ENCODE measurements at places on chromosomes 1 and 21. TPM values are rescaled to one million over a fixed set of nuclear protein-coding genes. Genes with fewer than 3 reads are reported as not detected.

DNA sequence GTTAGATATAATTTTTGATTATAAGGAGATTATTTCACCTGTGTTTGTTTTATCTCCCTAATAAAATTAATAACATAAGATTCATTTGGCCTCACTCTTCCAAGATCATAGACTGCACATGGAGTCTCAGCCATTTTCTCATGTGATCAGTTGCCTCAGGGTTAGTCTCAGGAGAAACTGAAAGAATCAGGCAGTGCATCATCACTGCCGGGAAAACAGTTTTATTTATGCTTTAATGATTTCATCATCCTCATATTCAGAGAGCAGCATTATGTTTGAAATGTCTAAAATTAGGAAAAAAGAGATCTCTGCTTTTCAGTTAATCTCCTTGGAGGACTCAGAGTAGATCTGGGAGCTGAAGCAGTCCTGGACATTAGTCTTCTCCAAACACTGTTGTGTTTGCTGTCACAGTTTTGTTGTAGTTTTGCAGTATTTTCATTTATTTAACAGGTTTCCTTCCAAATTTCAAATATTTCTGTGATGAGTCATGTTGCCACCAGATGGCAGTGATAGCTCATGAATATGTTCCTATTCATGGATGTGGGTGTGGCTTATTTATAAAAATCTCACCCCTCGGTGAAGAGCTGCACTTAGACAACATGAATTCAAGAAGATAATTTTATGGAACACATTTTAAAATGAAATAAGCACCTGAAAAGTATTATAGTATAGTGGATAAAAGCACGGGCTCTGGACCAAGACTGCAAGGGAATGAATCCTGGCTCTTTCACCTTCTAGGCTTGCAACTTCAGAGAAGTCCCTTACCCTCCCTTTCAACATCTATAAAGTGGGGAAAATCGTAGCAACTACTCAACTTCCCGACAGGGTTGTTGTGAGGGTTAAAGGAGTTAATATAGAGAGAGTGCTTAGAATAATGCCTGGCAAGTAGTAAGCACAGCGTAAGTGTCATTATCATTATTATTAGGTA is 31.2 kb downstream of the CHD1L start:
- no peak overlapping the region for H3K4me3 ChIP-seq
- peaks cover 60% of the 10 kb centered on the region for H3K36me3 ChIP-seq
- no peaks in the 10 kb centered on the region for H3K27me3 ChIP-seq

The UBR4 gene
- total RNA-seq: 246 TPM

The CNN3 gene
- total RNA-seq: 63.7 TPM

DNA sequence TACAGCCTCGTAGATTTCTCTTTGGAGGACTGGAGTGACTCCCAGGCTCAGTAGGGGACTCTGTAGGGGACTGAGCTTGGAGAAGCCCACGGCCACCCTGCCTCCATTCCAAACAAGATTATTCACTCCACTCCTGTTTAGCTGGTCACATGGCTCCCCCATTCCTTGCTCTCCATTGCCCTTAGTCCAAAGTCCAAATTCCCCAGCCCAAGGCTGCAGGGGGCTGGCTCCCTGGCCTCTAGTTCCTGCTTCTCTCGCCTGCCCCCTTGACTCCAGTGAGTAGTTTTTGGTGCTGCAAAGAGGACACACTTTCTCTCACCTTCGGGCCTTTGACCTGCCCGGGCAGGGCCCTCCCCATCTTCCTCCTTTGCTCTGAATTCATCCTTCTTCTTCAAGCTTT is 403.3 kb downstream of the KIF26B start:
- no peak overlapping the region for H3K27ac ChIP-seq
- no peaks in the 10 kb centered on the region for H3K36me3 ChIP-seq
- no peaks in the 10 kb centered on the region for H3K4me1 ChIP-seq
- H3K27me3 ChIP-seq: no peaks in the 10 kb centered on the region
- DNase-seq: no peak

GRCh38 chr1:215554865-215555264 is 12.2 kb upstream of the KCTD3 start:
- H3K4me3 ChIP-seq: no peak overlapping the region
- H3K27me3 ChIP-seq: no peaks in the 10 kb centered on the region

The OLIG2 gene
- not detected for total RNA-seq

GRCh38 chr1:172425339-172425738 is 4.9 kb downstream of the C1orf105 start:
- H3K36me3 ChIP-seq: no peaks in the 10 kb centered on the region
- H3K4me3 ChIP-seq: no peak overlapping the region
- H3K27ac ChIP-seq: no peak overlapping the region
- no peaks in the 10 kb centered on the region for H3K27me3 ChIP-seq
- DNase-seq: no peak
- H3K4me1 ChIP-seq: peaks cover 7% of the 10 kb centered on the region

- H3K27ac ChIP-seq: no peak overlapping the region
- H3K4me3 ChIP-seq: no peak overlapping the region
- H3K36me3 ChIP-seq: no peaks in the 10 kb centered on the region
- no peaks in the 10 kb centered on the region for H3K27me3 ChIP-seq
These were observed 57.5 kb downstream of the TENT5C start for GRCh38 chr1:117663156-117663902.

DNA sequence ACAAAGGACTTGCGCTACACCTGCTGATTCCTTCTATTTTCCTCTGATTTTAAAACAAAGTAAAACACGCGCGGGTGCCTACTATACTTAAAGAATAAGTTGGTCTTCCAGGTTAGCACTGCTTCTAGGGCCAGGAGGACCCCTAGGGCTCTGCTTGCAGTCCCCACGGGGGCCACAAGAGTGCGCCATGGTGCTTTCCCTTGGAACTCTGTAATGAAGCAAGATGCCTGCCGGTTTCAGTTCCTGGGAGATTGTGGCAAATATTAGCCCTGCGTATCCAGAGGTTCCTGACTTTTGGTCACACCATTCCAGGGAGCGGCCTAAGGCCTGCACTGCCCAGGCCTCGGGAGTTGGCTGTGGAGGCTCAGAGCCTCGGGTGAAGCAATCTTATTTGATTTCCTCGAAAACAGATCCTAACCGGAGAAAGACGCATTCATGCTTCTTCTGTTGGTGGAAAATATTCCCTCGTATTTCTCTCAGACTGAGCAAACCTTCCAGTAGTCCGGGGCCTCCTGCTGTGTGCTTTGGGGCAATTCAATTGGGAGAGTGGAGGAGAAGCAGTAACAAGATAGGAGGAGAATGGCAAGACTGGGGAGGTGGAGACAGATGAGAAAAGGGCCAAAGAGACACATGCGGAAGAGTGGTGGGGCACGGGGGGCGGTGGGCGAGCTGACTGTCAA is 25.3 kb downstream of the ADAM30 start:
- H3K27me3 ChIP-seq: peaks cover 3% of the 10 kb centered on the region
- peak; percentile 90 for DNase-seq
- no peak overlapping the region for H3K4me3 ChIP-seq
- no peaks in the 10 kb centered on the region for H3K36me3 ChIP-seq

DNA sequence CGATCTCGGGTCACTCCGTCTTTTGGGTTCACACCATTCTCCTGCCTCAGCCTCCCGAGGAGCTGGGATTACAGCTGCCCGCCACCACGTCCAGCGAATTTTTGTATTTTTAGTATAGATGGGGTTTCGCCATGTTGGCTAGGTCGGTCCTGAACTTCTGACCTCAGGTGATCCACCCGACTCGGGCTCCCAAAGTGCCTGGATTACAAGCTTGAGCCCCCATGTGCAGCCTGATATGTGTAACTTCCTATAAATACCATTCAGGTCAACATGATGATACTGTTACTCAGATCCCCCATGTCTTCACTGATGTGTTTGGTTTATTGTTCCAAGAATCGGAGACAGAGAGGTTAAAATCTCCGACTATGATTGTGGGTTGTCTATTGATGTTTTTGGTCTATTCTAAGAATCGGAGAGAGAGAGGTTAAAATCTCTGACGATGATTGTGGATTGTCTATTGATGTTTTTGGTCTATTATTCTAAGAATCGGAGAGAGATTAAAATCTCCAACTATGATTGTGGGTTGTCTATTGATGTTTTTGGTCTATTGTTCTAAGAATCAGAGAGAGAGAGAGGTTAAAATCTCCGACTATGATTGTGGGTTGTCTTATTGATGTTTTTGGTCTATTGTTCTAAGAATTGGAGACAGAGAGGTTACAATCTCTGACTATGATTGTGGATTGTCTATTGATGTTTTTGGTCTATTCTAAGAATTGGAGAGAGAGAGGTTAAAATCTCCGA is 17.0 kb downstream of the C1orf159 start:
- H3K27me3 ChIP-seq: no peaks in the 10 kb centered on the region
- no peak overlapping the region for H3K4me3 ChIP-seq
- H3K27ac ChIP-seq: no peak overlapping the region
- H3K4me1 ChIP-seq: no peaks in the 10 kb centered on the region
- no peak for DNase-seq

- H3K36me3 ChIP-seq: no peaks in the 10 kb centered on the region
- peaks cover 20% of the 10 kb centered on the region for H3K4me1 ChIP-seq
- H3K4me3 ChIP-seq: peak within 1 kb of the TSS; percentile 16
- no peak for DNase-seq
These were observed at the start of gene VCAM1 for GRCh38 chr1:100719490-100719889. VCAM1 (plus strand) TSS chr1:100719742; CDS start chr1:100719861, 119 bp downstream.

DNA sequence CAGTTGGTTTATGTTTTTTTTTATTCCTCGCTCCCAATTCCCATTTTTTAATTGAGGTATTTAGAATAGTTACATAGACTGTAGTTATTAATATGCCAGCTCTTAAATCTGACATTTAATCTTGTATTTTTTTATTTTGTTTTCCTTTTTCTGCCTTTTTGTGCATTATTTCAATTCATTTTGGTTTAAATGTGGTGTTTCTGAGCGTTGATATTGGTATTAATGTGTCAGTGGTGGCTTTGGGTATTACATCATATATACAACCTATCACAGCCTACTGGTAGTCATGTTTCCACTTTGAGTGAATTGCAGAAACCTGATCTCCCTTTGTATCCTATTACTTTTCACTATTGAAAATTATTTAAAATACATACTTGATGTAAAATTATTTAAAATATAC is 1027.3 kb downstream of the KCNT2 start:
- no peak for DNase-seq
- H3K36me3 ChIP-seq: no peaks in the 10 kb centered on the region
- H3K4me3 ChIP-seq: no peak overlapping the region
- no peaks in the 10 kb centered on the region for H3K27me3 ChIP-seq

The MATN1 gene
- not detected for total RNA-seq

- peaks cover 4% of the 10 kb centered on the region for H3K4me1 ChIP-seq
- H3K36me3 ChIP-seq: peaks cover 14% of the 10 kb centered on the region
- H3K27me3 ChIP-seq: no peaks in the 10 kb centered on the region
- no peak overlapping the region for H3K4me3 ChIP-seq
- DNase-seq: no peak
These were observed 37.6 kb downstream of the NRDC start for GRCh38 chr1:51840743-51841461.
